Effector memory CD8-positive, alpha-beta T cell (primary cell): ENCODE measurements at places on chromosomes 12 and 14.

GRCh38 chr12:19220852-19221466, 91.4 kb downstream of the PLEKHA5 start:
- no peaks in the 10 kb centered on the region for H3K27me3 ChIP-seq
- peak overlapping the region; percentile 17 for H3K27ac ChIP-seq
- H3K4me1 ChIP-seq, result peaks cover 3% of the 10 kb centered on the region
- DNase-seq, result no peak
- no peak overlapping the region for H3K4me3 ChIP-seq

- no peaks in the 10 kb centered on the region for H3K36me3 ChIP-seq
- peaks cover 22% of the 10 kb centered on the region for H3K27me3 ChIP-seq
- H3K27ac ChIP-seq, result no peak overlapping the region
- no peak overlapping the region for H3K4me3 ChIP-seq
- H3K4me1 ChIP-seq, result no peaks in the 10 kb centered on the region
- no peak for DNase-seq
These were observed 21.1 kb upstream of the AKAP6 start for GRCh38 chr14:32307881-32308582.

DNA sequence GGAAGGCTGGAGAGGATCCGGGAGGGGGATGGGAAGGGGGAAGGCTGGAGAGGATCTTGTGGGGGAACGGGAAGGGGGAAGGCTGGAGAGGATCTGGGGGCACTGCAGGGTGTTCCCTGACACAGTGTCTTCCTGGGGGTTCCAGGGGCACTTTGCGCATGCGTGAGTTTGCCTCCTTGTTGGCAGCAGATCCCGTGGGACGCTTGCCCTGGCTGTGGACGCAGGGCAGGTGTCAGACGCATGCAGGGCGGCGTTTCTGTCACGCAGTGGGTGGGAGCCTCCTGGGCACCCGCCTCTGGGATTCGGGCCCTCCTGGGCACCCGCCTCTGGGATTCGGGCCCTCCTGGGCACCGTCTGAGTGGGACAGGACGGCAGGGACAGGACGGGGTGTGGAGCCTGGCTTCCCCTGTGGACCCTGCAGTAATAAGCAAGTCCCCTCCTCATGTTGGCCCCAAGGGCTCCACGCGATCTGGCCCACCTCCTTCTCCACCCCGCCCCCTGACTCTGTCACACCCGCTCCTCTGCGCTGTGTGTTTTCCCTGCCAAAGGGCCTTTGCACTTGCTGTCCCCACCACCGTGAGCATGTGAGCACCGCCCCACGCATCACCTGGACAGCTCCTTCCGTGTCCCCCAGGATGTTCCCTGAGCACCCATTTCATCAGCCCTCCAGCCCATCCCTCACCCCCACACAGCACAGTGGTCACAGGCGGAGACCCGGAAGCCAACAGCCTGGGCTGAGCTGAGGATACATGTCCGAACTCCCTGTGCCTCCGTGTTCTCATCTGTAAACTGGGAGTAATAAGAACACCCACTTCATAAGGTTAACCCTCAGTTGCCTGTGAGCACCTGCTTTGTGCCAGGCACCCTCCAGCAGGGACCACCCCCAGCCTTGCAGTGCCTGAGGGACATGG, 4.4 kb downstream of the MMP17 start:
- H3K27me3 ChIP-seq, result peaks cover 38% of the 10 kb centered on the region
- no peak overlapping the region for H3K27ac ChIP-seq
- no peak for DNase-seq
- no peaks in the 10 kb centered on the region for H3K36me3 ChIP-seq
- H3K4me3 ChIP-seq, result no peak overlapping the region

GRCh38 chr14:55782166-55782565, 202.2 kb downstream of the KTN1 start:
- no peak for DNase-seq
- H3K4me3 ChIP-seq, result no peak overlapping the region
- no peaks in the 10 kb centered on the region for H3K36me3 ChIP-seq
- peaks cover 22% of the 10 kb centered on the region for H3K27me3 ChIP-seq
- no peaks in the 10 kb centered on the region for H3K4me1 ChIP-seq

DNA sequence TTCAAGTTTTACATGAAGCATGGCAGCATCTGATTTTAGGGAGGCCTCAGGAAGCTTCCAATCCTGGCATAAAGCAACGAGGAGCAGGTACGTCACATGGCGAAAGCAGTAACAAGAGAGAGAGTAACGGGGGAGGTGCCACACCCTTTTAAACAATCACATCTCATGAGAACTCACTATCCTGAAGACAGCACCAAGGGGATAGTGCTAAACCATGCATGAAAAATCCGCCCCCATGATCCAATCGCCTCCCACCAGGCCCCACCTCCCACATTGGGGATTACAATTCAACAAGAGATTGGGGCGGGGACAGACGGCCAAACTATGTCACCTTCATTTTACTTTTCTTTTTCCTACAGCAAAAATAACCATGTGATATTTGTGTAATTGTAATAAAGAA, 7.2 kb upstream of the MAP3K9 start:
- H3K27me3 ChIP-seq, result no peaks in the 10 kb centered on the region
- no peak overlapping the region for H3K27ac ChIP-seq
- DNase-seq, result no peak
- no peak overlapping the region for H3K4me3 ChIP-seq
- peaks cover 6% of the 10 kb centered on the region for H3K36me3 ChIP-seq
- H3K4me1 ChIP-seq, result peaks cover 6% of the 10 kb centered on the region

GRCh38 chr12:32117316-32117715, 10.7 kb downstream of the BICD1 start:
- no peaks in the 10 kb centered on the region for H3K27me3 ChIP-seq
- no peak overlapping the region for H3K4me3 ChIP-seq
- H3K4me1 ChIP-seq, result peaks cover 3% of the 10 kb centered on the region
- H3K36me3 ChIP-seq, result peaks cover 4% of the 10 kb centered on the region
- H3K27ac ChIP-seq, result no peak overlapping the region

GRCh38 chr14:96756745-96757144, 40.4 kb upstream of the VRK1 start:
- peaks cover 48% of the 10 kb centered on the region for H3K27me3 ChIP-seq
- H3K27ac ChIP-seq, result no peak overlapping the region
- no peak overlapping the region for H3K4me3 ChIP-seq
- DNase-seq, result no peak

- no peaks in the 10 kb centered on the region for H3K4me1 ChIP-seq
- DNase-seq, result no peak
- no peaks in the 10 kb centered on the region for H3K36me3 ChIP-seq
- H3K27ac ChIP-seq, result no peak overlapping the region
These were observed 35.5 kb downstream of the GPHB5 start for GRCh38 chr14:63282997-63283883.

GRCh38 chr12:25712169-25712568, 159.1 kb upstream of the LMNTD1 start:
- no peak overlapping the region for H3K27ac ChIP-seq
- no peak for DNase-seq
- no peaks in the 10 kb centered on the region for H3K27me3 ChIP-seq

DNA sequence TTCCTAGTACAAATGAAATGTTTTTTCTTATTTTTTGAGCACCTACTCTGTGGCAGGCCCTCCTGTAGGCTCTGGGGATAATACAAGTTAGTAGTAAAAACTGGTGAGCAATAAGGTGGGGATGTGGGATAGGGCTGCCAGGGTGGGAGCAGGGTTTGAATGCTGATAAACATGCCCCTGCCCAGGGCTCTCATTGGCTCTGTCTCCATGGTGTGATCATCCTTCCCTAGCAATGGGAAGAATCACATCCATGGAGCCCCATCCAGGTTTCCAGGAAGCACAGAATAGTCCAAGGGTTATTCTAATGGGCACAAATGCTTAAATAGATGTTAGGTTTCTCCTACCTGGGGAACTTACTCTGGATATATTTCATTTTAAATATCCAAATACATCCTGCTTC, 45.5 kb downstream of the GIT2 start:
- H3K36me3 ChIP-seq, result peaks cover 83% of the 10 kb centered on the region
- H3K4me3 ChIP-seq, result no peak overlapping the region
- H3K4me1 ChIP-seq, result peaks cover 18% of the 10 kb centered on the region
- no peaks in the 10 kb centered on the region for H3K27me3 ChIP-seq

DNA sequence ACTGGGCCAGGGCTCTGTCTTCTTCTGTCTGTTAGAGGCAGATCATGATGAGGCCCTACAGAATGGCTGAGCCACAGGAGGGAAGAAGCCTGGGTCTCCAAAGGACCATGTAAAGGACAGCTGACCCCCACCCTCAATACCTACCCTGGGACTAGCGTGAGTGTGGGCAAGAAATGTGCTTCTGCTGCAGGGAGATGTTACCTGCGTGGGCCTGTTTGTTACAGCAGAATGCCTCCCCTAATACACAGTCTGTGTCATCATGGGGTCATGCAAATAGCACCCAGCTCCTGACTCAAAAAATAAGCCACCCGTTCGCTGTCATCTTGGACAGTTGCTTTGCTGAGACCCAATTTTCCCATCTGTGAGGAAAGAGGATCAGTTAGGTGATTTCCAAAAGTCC, 90.6 kb downstream of the CALM1 start:
- no peak overlapping the region for H3K4me3 ChIP-seq
- H3K27me3 ChIP-seq, result peaks cover 13% of the 10 kb centered on the region
- no peaks in the 10 kb centered on the region for H3K36me3 ChIP-seq

DNA sequence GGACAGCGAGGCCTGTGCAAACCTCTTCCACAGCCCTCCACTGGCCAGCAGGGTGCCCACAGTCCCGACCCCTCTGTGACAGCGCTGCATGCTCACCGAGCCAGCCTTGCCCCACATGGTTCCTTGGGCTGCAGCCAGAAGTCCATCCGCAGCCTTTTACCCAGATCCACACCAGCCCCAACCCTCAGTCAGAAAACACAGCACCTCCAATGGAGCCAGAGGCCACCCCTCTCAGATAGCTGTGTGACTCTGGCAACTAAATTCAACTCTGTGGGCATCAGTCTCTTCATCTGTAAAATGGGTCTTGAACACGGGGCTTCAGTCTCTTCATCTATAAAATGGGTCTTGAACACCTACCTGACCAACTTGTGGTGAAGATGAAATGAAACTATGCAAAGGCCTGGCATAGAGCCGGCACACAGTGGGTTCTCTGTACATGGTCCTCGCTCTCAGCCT, 38.0 kb downstream of the NFKBIA start:
- no peak overlapping the region for H3K4me3 ChIP-seq
- H3K27ac ChIP-seq, result peak overlapping the region; percentile 89
- H3K36me3 ChIP-seq, result no peaks in the 10 kb centered on the region

DNA sequence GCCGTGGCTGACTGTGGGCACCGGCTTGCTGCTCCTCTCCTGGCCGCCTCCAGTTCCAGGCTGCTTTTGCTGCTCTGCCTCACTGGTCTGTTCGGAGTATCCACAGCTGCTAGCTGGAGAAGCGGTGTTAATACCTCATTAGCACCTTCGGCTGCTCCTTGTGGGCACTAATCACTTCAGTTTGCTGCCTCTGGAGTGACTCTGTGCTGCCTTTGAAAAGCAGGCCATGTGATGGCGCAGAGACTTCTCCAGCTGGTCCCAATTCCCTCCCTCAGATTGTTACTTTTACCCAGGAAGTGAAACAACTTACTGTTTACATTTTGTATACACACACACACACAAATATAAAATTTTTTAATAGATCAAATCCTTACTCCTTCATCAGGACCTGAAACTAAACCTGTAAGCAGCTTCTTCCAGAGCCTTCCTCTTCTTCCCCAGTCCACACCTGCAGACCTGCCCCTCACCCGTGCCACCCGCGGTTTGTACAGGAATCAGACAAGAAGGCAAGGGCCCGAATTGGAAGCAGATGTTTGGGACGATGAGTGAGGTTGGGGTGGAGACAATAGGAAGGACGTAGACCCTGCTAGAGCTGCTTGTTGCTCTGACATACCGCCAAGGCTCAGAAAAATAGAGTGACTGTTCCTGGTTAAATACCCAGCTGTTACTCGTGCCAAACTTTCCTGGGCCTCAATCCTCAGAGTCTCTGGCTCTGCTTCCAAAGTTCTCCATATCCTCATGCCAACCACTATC, 41.5 kb upstream of the LTBP2 start:
- H3K4me3 ChIP-seq, result no peak overlapping the region
- H3K4me1 ChIP-seq, result peaks cover 16% of the 10 kb centered on the region
- DNase-seq, result no peak
- H3K27me3 ChIP-seq, result no peaks in the 10 kb centered on the region
- peaks cover 3% of the 10 kb centered on the region for H3K36me3 ChIP-seq

- DNase-seq, result no peak
- H3K4me1 ChIP-seq, result peaks cover 37% of the 10 kb centered on the region
- H3K36me3 ChIP-seq, result peaks cover 5% of the 10 kb centered on the region
- peak overlapping the region; percentile 84 for H3K27ac ChIP-seq
- H3K4me3 ChIP-seq, result peak overlapping the region; percentile 22
These were observed 41.6 kb downstream of the ITPK1 start for GRCh38 chr14:93073910-93074769.

- DNase-seq, result no peak
- no peak overlapping the region for H3K27ac ChIP-seq
- no peaks in the 10 kb centered on the region for H3K4me1 ChIP-seq
- no peaks in the 10 kb centered on the region for H3K36me3 ChIP-seq
- no peak overlapping the region for H3K4me3 ChIP-seq
These were observed 42.2 kb downstream of the EGLN3 start for GRCh38 chr14:33908540-33909223.

DNA sequence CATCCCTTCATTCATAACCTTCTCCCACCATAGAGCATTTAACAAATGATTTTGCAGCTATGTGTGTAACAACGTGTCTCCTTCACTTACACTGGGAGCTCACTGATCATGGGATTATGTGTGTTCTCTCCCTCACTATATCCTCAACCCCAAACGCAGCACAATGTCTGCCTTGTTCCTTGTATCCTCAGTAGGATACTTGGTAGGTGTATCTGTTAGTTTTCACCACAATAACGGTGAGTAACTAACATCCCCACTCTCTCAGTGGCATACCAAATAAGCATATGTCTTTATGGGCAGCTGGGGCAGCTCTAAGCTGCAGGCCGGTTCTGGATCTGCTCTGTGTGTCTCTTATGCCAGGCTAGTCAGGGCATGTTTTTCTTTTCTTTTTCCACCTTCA, 166.7 kb upstream of the PWP1 start:
- no peaks in the 10 kb centered on the region for H3K27me3 ChIP-seq
- H3K4me1 ChIP-seq, result peaks cover 9% of the 10 kb centered on the region
- peaks cover 7% of the 10 kb centered on the region for H3K36me3 ChIP-seq
- no peak overlapping the region for H3K4me3 ChIP-seq
- DNase-seq, result no peak

- H3K27me3 ChIP-seq, result peaks cover 37% of the 10 kb centered on the region
- H3K4me1 ChIP-seq, result no peaks in the 10 kb centered on the region
- no peak for DNase-seq
- H3K36me3 ChIP-seq, result no peaks in the 10 kb centered on the region
- H3K27ac ChIP-seq, result no peak overlapping the region
These were observed 71.6 kb downstream of the PDE6H start for GRCh38 chr12:15044471-15044870.

DNA sequence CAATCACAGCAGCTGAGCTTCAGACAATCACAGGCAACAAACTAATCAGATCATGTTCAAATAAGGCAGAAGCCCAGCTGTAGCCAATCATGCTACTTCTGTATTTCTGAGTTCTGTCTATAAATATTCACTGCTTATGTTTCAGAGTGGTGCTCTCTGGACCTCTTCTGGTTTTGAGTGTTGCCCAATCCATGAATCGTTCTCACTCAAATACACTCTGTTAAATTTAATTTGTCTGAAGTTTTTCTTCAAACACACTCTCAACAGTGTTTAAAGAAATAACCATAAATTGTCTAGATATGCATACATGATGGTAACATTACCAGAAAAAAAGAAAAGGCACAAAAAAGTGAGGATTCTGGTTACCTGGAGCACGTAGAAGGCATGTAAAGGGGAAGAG, 77.9 kb upstream of the BBS10 start:
- no peaks in the 10 kb centered on the region for H3K27me3 ChIP-seq
- no peak overlapping the region for H3K27ac ChIP-seq
- H3K36me3 ChIP-seq, result no peaks in the 10 kb centered on the region
- no peak for DNase-seq
- H3K4me1 ChIP-seq, result peaks cover 22% of the 10 kb centered on the region
- no peak overlapping the region for H3K4me3 ChIP-seq
